ENCODE measurements at places on chromosomes 11 and 22.

GRCh38 chr11:117883063-117883462 lies 6.6 kb upstream of the FXYD6 start:
- DNase-seq = no peak

DNA sequence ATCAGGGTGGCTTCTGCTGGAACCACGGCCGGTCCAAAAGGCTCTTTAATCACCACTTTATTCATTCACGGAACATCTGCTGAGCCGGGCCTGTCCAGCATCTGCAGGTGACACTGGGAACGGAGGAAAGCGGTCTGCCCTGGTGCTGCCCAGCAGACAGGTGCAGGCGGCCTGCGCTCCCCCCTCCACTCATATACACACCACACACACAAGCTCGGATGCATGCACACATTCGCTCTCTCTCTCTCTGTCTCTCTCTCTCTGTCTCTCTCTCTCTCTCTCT lies 736.9 kb downstream of the BRD1 start:
- no peak for DNase-seq

GRCh38 chr11:104522650-104523049 lies 358.7 kb upstream of the PDGFD start:
- DNase-seq = no peak

GRCh38 chr11:122656073-122656630 lies 630 bp downstream of the UBASH3B start:
- no peak for DNase-seq

- no peak for DNase-seq
These were observed 126.1 kb downstream of the BRD1 start for GRCh38 chr22:49701380-49702067.
